ENCODE measurements at places on chromosomes 12 and 14.

DNA sequence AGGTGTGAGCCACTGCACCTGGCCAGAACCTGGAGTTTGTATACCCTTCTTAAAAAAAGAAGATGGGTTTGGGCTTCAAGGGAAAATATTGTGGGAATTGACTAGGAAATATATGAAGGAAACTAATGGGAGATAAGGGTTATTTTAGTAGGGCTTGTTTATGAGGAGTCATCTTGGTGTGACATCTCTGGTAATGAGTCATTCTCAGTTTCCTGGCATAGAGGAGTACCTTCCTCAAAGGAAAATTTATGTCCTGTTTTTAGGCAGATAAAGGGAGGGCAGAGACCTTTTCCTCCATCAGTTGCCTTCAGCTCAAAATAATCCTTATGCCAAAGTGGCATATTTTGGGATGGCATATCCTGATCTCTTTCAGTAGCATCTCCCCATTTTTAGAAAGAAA, 30.6 kb upstream of the NFKBIA start:
- DNase-seq: no peak

DNA sequence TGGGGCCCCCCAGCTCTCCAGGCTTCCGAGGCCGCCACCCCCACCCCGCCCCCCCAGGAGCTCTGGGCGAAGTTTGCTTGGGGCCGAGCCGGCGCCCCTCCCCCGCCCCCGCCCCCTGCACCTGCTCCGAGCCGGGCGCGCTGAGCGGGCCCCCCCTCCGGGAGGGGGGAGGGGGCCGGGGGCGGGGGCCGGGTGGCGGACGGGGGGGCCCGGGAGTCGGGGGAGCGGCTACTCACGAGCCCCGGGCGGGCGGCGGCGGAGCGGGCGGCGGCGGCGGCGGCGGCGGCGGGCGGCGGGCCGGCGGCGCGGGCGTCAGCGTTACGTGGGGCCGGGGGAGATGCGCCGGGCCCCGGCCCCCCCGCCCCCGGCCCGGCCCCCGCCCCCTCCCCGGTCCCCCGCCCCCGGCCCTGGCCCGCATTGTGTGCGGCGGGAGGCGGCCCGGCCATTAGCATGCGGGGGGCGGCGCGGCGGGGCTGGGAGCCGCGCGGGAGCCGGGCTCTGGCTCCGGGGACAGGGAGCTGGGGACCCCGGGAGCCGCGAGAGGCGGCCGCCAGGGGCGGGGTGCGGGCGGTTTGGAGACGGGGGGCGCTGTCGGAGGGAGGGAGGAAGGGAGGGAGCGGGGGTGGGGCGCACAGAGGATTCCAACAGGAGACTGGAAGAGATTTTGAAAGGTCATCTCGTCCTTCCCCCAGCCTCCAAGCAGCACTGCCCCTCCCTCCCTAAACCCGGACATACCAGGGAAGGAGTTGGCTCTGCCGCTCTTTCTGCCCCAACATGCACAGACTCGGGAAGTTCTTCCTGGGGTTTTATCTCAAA, at the start of gene ZNF219:
ZNF219 (minus strand) TSS at position 580 of the 816 bp plus-strand sequence. CDS start 5,064 bp downstream, outside the sequence.
- DNase-seq: peak; percentile 19

GRCh38 chr12:124618291-124618902, 51.0 kb upstream of the NCOR2 start:
- DNase-seq: no peak

- DNase-seq: peak; percentile 75
These were observed at the start of gene SLC25A21 for GRCh38 chr14:37172024-37172869. Gene SLC25A21 (minus strand): TSS chr14:37172606.

GRCh38 chr14:69535230-69535848, 39.3 kb downstream of the CCDC177 start:
- no peak for DNase-seq

DNA sequence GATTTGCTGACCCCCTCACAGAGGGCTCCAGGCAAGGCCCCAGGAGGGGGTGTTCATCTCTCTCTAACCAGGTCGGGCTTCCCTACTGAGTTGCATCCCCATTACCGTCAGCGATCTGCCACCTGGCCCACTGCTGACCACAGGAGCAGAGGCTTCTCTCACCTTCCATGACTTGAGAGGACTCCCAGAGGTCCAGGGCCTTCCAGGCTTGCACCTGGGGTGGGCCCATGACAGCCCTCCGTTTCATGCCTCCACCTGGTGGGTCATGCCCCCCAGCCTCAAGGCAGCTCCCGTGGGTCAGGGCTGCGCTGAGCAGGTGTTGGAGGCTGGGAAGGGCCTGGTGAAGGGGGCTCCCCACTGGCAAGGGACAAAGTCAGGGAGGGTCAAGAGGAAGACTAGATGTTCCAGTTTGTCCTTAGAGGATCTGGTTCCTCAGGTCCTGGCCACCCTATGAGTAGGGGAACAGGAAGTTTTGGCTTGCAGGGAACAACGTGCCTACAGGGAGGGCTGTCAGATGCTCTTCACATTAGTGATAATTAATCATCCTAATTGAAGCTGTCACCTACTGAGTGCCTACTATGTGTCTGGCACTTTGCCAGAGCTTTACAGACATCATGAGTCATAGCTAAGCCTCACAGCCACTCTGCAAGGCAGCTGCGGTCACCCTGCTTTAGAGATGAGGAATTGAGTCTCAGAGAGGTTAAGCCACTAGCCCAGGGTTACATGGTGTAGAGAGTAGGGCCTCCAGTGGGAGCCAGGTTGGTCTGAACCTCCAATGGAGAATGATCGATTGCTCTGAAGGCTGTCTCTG, 13.8 kb downstream of the NFKBIA start:
- DNase-seq: peak; percentile 73

DNA sequence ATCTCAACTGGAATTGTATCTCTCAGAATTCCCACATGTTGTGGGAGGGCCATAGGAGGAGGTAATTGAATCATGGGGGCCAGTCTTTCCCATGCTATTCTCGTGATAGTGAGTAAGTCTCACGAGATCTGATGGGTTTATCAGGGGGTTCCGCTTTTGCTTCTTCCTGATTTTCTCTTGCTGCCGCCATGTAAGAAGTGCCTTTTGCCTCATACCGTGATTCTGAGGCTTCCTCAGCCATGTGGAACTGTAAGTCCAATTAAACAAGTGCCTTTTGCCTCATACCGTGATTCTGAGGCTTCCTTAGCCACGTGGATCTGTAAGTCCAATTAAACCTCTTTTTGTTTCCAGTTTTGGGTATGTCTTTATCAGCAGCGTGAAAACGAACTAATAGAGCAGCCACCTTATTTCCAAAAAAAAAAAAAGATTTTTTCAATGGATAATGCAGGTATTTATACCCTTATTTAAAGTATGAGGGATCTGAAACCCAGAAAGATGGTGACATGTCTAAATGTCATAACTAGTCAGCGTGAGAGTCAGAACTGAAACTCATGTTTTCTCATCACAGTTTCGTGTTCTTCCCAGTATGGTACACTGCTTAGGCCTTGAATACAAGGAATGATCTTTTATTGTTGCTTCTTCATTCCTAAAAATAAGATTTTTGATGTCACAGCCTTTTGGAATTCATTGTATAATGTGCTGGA, 89.6 kb downstream of the ERC1 start:
- no peak for DNase-seq

DNA sequence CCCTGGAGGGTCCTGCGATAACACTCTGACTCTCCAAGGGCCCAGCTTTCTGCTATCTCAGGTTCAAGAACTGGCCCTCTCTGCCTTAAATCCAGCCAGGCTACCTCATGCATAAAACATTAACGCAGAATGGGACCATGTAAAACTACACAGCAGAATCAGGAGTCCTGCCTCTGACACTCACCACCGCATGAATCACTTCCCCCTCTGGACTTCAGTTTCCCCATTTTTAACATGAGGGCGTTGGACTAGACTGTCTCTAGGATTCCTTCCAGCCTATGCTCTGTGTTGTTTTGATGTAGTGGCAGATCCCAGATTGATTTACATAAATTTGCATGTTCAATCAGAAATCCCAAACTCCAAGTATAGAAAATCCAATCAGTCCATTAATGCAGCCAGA, 3.3 kb downstream of the NCKAP5L start:
- DNase-seq: no peak

- no peak for DNase-seq
These were observed 13.2 kb upstream of the LGALS3 start for GRCh38 chr14:55115861-55116245.

DNA sequence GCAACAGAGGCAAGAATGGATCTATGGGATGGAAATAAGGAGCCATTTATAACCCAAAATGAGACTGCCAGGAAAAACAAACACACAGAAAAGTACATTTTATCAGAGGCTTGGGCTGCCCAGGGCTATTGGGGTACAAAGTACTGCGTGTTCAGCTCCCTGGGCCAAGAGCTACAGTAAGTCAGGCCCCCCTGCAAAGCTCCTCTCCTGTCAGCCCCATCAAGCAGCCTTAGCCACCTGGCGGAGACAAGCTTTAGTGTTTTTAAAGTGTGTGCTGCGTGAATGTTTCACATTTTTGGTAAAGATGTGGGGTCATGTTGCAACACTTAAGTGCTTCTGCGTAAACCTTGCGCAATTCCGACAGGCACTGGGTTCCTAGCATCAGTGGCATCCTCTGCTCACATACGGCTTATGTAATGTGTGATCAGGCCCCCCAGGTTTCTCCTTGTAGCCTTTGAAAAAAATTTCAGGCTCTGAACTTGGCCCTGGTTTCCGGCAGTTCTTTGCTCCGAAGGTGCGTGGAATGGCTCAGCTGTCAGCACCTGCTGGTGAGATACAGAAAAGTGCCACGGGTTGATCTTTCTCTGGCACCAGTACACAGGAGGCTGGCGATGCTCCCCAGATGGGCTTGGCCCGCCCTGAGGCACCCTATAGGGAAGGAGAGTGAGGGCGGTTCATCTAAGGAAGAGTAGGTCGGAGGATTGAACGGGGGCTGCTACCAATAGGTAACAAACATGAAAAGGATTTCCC, 198.7 kb upstream of the EEA1 start:
- DNase-seq: peak; percentile 88

- no peak for DNase-seq
These were observed 6.9 kb downstream of the FAM186B start for GRCh38 chr12:49598527-49598926.

DNA sequence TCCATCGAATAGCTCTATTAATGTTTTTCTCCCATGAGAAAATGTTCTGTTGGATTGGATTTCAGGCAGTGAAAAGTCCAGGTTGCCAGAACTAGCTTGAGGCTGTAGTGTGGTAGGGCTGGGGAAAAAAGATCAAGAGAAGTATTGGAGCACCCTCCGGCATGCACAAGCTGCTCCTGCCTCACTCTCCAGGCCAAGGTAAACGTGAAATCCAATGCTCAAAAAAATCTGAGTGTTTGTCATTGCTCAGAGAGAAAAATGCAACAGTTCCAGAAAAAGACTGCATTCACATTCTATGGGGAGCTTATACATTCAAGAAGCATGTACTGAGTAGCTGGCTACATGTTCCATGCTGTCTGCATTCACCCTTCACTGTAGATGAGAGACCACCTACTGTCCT, 680.9 kb upstream of the TBX3 start:
- no peak for DNase-seq

- no peak for DNase-seq
These were observed 2.4 kb upstream of the MIPOL1 start for GRCh38 chr14:37195327-37195726.

GRCh38 chr12:30010071-30011052, 226.6 kb upstream of the TMTC1 start:
- DNase-seq: no peak

DNA sequence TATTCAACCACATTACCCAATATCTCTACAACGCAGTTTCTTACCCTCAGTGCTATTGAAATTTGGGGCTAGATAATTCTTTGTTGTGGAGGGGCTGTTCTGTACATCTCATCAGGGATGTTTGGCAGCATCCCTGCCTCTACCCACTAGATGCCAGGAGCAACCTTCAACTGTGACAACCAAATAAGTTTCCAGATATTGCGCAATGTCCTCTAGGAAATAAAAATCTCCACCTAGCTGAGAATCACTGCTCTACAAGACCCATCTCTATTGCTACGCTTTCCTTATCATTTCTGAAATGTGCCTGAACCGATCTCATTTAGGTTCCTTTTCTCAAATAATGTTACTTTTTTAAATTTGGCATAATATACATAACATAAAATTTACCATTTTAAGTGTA, 155.2 kb upstream of the G2E3 start:
- DNase-seq: no peak

DNA sequence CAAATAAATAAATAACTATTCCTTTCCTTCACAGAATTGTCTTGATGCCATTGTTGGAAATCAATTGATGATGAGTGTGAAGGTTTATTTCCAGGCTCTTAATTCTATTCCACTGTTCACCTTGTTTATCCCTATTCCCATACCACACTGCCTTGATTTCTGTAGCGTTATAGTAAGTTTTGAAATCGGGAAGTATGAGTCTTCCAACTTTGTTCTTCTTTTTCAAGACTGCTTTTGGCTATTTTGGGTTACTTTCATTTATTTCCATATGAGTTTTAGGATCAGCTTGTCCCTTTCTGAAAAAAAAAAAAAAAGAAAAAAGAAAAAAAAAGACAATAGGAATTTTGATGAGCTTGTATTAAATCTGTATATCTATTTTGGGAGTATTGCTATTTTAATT, 9.3 kb upstream of the CDK2AP1 start:
- DNase-seq: no peak

GRCh38 chr14:60327447-60328331, 78.7 kb downstream of the PPM1A start:
- DNase-seq: peak; percentile 83

GRCh38 chr12:65590318-65590717, 234.0 kb upstream of the HMGA2 start:
- no peak for DNase-seq

DNA sequence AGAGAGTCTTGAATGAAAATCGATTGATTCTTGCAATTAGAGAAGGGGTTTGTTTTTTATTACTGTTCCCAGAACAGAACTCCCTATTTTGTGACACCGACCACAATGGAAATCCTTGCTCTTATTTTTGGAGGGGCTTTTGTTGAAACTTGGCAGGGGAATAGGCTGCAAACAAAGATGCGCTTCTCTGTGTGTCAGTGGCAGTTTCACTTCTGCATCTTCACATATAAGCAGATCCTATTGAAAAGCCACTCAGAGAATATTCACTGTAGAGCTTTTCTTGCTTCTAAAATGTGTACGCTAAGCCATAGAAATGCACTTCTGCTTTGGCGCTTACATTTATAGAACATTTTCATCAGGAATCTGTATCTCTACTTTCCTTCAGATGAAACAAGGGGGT, 1822.4 kb upstream of the SEL1L start:
- no peak for DNase-seq

- no peak for DNase-seq
These were observed 139.3 kb downstream of the BRMS1L start for GRCh38 chr14:35965400-35965799.

- no peak for DNase-seq
These were observed 141.8 kb downstream of the ZFP36L1 start for GRCh38 chr14:68651075-68651474.

GRCh38 chr12:15839041-15839440, 43.1 kb upstream of the STRAP start:
- DNase-seq: no peak

DNA sequence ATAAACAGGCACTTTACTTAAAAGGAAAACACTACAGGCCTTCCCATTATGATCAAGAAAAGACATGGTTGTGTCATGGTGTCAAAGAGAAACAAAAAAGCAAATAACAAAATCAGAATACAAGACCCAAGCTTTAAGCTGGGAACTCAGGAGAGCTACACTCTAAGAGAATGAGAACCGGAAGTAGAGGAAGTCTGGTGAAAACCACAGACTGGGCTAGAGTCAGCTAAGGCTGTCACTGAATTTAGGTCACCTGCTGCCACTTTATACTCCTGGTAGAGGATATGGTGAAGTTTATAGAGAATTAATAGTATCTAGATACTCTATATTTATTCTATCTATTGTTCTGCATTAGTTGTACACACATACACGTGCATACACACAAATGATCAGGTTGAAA, 971.7 kb downstream of the FLRT2 start:
- DNase-seq: no peak
